Omental fat pad (tissue), 4 donors: ENCODE measurements at places on chromosomes 5 and 9. TPM values are rescaled to one million over a fixed set of nuclear protein-coding genes. Genes with fewer than 3 reads are reported as not detected.

GRCh38 chr5:14038341-14038959 lies 94.0 kb upstream of the DNAH5 start:
- no peak for DNase-seq

- DNase-seq: peak; percentile 65
Observed at GRCh38 chr5:133240425-133241091, 188.7 kb downstream of the HSPA4 start.

GRCh38 chr5:164593982-164594381 lies 1088.6 kb downstream of the MAT2B start:
- no peak for DNase-seq

Gene CDX1
- total RNA-seq: not detected

GRCh38 chr5:16957304-16958196 lies 21.5 kb upstream of the MYO10 start:
- no peak for DNase-seq
